ENCODE measurements at places on chromosomes 5 and 9.

GRCh38 chr9:107213080-107213479, 70.0 kb upstream of the RAD23B start:
- DNase-seq = no peak

DNA sequence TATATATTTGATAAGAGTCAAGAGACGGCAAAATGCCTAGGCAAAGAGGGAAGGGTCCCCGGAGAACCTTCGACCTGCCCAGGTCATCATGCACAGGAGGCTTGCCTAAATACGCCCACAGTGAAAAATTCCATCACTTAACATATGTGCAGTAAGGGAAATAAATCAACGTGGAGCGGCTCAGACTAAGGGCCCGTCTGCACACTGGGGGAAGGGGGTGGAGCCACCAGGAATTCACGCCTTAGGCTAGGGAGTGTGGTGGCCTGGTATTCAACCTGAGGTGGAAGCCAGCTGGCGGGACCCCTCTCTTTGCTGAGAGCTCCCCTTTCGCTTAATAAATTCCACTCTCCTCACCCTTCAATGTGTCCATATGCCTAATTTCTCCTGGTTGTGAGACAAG, 8.3 kb downstream of the PTBP3 start:
- DNase-seq = no peak

DNA sequence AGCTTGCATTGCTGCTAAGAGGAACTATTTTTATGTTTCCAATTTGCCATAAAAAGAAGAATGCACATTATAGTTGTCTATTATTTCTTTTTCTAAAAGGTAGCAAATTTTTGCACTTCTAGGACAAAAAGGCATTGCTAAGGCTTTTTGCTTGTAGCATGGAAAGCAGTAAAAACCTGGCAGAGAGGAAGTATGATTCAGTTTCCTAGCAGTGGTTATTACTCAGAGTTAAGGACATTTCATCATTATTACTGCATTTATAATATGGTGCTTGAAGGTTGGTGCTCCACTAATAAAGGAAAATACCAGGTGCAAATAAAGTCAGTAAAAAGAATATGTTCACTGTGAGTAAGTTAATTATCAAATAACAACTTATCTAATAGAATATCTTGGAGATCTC, 179.8 kb upstream of the PLPPR1 start:
- peak; percentile 49 for DNase-seq

DNA sequence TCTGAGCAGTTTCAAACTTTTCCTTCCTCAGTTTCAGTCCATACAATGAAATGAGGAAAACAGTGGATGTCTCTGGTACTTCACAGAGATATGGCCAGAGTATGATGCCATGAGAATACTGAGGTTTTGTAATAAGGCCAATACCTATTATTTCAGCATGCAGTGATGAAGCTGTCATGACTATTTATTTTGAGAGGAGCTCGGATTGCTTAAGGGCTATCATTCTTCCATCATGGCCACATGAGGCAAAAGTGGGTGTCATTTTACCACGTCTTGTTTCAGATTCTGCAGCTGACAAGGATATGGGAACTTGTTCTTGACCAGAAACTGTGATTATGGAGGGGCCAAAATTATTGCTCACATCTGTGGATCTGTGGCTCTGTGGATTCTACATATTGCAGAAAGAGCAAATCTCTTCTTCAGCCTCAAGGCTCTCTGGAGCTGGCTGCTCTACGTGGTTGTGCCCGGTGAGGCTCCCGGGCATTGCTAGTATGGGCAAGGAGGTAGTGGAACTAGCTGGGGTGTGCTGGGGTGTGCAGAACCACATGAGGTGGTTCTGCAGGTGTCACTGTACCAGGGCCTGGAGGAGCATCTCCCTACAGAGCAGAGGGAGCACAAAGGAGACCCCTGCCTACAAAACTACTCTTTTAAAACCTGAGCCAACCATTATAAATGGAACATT, 180.3 kb downstream of the SEMA6A start:
- DNase-seq = no peak

DNA sequence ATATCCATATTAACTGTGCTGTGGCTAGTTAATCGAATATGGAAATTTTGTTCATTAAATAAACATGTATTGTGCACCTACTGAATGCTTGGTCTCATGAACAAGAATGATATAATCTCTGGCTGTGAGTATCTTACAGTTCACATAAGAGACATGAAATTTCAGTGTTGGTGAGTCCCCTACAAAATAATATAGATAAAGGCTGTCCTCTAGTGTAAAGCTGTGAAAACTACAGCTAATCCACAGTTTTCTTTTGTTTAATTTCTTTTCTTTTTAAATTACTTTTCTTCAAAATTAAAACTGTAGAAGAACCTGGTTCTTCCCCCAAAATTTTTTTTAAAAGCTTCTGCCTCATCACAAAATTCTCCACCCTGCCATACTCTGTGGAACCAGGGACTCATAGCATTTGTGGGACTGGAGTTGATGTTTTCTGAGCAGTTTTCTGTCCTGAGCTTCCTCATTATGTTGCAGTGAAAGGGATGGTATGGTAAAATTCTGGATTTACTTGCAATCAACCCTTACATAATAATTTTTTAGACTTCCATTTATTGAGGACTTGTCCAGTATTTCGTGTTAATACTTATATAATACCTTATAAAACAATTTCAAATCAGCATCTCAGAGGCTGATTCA, 135.0 kb downstream of the STK32A start:
- peak; percentile 36 for DNase-seq

DNA sequence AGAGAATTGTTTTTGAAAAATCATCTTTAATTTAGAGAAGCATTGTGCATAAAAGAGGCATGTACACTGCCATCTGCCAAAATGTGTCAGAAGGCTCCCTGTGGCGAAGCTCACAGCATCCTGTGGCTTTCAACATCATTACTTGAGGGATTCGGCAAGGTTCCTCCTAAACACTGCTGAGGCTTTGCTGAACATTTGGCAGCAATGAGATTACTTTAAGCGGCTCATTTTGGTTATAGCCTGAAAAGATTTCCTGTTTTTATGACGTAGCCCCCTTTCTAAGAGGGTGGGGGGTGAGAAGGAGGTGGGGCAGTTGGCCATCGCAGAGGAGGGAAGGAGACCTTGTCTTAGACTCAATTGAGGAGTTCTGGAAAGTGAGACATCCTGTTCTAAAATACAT, 469.4 kb downstream of the RASEF start:
- DNase-seq = no peak

DNA sequence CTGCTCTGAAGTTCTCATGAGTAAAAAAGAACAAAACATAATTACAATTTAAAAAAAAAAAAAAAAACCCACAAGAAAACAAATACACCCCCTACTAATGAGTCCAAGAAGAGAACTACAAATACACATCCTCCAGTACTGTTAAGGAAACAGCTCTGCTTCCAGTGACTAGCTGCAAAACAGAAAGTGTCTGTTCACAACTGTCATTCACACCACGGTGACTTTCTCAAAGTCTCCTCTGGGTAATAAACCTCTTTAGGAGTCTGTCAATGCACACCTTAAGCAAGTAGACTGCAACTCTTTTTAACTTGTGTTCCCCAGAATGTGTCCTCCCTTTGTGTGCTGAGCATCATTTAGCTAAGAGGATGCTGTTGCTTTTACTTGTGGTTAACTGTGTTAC, 6.2 kb downstream of the REEP5 start:
- DNase-seq = no peak

DNA sequence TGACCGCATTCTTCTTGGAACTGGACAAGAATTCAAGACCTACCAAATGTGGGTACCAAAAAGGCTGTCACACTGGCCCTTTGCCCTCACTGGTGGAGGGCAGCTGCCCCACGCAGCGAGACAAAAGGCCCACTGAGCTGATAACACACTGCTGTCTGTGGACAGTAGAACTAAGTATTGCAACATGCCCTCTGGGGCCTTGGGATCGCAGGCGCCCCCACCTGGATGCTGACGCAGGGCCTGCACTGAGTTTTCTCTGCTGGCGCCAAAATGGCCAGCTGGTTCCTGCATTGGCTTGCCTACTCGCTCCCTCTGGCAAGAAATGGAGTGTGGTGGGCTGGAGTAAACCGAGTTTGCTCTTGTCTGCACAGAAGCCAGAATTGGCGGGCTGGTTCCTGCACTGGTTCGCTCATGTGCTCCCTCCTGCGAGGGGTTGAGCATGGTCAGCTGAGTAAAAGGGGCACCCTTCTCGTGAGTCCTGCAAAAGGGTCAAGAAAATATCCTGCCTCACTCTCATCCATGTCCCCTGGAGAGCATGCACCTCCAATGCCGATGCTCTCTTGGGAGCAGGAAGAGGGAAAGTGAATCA, 55.7 kb downstream of the NXNL2 start:
- DNase-seq = no peak

DNA sequence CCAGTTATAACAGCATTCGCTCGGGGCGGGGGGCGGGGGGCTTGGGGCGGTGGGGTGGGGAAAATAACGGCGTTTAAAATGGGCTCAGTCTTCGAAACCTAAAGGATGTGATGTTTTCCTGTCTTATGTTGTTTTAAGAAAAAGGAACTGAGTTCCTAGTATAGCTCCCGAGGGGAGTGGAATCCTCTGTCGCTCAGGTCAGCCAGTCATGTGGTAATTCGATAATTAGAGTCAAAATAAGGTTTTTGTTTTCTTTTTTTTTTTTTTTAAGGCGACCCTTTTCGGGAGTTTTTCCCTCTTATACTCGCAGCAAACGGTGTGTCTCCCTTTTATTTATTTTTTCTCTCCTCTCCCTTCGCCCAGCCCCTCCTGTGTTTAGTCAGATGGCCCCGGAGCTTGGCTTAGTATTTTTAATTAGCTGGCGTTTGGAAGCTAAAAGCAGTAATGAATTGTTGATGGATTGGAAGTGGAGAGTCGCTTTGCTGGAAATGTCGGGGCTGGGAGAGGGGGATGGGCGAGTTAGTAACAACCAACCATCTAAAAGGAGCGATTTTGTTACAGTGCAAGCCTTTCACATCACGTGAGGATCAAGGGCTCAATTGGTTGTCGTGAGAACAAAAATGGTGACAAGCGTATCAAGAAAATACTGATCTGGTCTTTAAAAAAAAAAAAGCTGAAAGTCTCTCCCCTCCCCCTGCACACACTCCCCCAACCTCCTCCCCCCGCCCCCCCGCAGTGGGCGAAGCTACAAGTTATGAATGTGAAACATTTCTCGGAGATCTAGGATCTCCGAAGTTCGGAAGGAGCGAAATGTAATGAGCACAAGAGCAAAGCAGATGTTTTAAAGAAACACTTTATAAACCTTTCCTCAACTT, 714 bp upstream of the ZNF608 start:
- DNase-seq = peak; percentile 69

DNA sequence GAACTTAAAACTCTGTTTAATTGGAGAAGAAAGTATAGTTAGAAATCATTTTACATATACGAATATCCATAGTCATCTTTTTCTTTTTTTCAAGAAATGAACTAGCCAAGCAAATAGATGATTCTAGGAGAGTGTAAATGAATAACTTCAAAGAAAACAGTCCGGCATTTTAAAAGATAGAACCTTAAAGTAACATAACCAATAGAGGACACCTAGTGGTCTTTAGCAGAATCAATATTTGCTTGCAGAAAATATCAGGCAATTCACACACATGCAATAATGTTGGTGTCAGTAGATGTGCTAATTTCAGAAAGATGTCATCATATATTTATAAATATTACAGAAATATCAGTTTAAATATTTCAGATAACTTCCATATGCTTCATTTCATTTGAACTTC, 57.1 kb downstream of the HCN1 start:
- DNase-seq = no peak

DNA sequence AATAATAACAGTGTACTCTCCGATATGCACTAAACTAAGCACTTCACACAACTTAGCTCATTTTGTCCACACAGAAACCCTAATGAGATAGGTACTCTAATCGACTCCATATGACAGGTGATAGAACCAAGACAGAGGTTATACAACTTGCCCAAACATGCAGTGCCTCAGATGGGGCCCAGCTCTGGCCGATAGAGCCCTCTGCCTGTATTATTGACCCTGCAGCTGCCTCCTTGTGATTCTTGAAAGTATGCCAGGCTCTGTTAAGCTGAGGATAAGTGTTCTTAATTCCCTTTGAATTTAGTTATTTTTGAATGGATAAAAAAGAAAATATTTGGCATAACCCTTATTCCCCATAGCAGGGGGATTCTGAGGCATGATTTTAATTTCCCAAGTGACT, 78.5 kb downstream of the HMHB1 start:
- no peak for DNase-seq

DNA sequence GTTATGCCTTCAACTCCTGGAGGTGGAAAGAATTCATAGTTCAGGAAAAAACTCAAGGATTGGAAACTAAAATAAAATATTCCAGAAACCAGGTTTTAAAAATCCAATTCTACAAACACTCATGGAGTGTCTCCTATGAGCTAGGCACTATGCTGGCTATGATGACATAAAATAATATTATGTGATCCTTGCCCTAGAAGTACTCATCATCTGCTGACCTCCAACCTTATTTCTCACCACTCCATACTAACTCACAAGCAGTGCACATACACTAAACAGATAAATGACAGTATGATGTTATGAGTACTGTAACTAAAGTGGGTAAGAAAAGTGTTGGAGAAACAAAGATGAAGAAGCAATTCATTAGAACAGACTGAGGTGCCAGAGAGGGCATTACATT, 93.2 kb upstream of the NR5A1 start:
- no peak for DNase-seq

DNA sequence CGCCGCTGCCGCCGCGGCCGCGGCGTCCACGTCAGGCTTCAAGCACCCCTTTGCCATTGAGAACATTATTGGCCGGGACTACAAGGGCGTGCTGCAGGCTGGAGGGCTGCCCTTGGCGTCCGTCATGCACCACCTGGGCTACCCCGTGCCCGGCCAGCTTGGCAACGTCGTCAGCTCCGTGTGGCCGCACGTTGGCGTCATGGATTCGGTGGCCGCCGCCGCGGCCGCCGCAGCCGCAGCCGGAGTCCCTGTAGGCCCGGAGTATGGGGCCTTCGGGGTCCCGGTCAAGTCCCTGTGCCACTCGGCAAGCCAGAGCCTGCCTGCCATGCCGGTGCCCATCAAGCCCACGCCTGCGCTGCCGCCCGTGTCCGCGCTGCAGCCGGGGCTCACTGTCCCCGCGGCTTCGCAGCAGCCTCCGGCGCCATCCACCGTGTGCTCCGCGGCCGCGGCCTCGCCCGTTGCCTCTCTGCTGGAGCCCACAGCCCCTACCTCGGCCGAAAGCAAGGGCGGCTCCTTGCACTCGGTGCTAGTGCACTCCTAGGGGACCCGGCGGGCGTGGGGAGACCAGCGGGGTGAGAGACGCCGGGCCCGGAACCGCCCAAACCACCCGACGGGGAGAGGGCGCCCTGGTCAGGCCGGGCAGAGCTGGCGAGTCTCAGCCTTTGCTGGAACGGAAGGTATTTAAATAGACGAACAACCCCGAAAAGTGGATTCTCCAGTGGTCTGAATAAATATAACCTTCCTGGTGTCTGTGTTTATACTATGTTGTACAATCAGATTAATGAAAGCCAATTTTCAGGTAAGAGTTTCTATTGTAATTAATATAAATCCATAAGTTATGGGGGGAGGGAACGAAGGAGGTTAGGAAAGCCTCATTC, 1.2 kb downstream of the FOXB2 start:
- DNase-seq = no peak

- DNase-seq = no peak
These were observed 7.2 kb upstream of the PIP5K1B start for GRCh38 chr9:68697851-68698250.
